Right kidney (tissue), 9 donors: ENCODE measurements at places on chromosomes 16 and 17.

DNA sequence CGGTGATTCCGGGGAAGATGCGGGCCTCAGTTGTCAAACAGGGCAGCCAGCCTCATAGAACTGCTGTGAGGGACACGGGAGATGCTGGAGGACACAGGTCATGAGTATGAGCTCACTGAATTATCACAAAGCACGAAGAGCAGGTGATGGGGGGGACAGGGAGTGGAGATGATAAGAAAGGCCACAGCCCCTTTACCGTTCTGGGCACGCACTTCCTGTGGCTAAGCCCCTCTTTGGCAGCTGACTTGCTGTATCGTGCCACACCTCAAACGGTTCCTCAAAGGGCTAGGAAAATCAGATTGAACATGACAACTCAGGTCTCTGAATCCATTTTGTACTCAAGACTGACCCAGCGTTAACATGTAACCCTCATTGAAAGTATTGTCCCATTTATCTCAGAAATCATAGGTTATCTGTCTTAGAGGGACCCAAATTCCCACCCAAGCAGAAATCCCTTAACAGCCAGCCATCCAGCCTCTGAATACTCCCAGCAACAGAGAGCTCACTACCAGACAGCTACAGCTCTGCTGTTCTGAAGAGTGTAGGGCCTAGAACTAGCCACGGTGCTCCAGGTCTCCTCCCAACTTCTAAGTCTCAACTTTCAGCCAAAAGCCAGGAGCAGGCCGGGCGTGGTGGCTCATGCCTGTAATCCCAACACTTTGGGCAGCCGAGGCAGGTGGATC is 5.0 kb upstream of the SRL start:
- DNase-seq: no peak

- no peak for DNase-seq
Observed at GRCh38 chr16:61813339-61813738, 222.9 kb downstream of the CDH8 start.

- DNase-seq: no peak
Observed at GRCh38 chr17:2259769-2260536, 43.6 kb downstream of the SMG6 start.

- DNase-seq: no peak
Observed at GRCh38 chr16:82240111-82240510, 70.1 kb upstream of the MPHOSPH6 start.

- DNase-seq: no peak
Observed at GRCh38 chr17:14276535-14277250, 24.2 kb upstream of the HS3ST3B1 start.

GRCh38 chr17:17027442-17028058 is 14.7 kb upstream of the MPRIP start:
- no peak for DNase-seq

DNA sequence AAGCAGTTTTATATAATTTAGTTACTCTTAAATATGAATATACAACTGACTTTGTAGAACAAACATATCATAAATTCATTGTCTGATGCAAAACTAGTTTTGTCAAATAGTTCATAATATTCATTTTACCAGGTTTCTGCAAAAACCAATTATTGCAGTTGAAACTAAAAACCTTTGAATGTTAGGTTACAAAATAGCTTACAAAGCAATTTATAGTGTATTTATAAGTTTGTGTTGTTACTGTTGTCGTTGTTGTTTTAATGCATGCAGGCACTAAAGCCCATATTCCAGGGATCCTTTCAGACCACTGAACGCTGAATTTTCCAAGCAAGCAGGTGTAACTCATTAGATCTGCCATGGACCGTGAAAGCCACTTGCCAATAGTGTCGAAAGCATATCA is 427.6 kb downstream of the ZFHX3 start:
- no peak for DNase-seq

- no peak for DNase-seq
Observed at GRCh38 chr17:81386646-81387099, 8.6 kb upstream of the BAHCC1 start.

- no peak for DNase-seq
Observed at GRCh38 chr16:77920984-77921383, 101.4 kb upstream of the CLEC3A start.

- DNase-seq: no peak
Observed at GRCh38 chr16:54968784-54969183, 38.1 kb downstream of the IRX5 start.

GRCh38 chr16:57629516-57630406 is 1.3 kb downstream of the ADGRG1 start:
- no peak for DNase-seq
